ENCODE measurements at places on chromosomes 11 and 22.

GRCh38 chr11:2595204-2595603, 104.6 kb downstream of the KCNQ1OT1 start:
- no peak for DNase-seq

DNA sequence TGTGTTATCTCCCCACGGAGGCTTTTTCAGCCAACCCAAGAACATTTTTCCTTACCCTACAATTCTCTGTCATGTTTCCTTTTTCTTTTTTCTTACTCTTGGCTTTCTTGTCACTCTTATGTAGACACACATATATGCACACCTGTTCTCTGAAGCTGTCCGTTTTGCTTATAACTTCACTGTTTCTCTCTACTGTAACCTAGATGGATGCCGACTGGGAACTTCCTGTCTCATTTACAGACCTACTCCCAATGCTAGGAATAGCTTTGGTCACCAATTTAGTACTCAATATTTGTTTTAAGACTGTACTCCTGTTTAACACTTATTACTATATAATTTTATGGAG, 9.9 kb upstream of the CASP12 start:
- no peak for DNase-seq

DNA sequence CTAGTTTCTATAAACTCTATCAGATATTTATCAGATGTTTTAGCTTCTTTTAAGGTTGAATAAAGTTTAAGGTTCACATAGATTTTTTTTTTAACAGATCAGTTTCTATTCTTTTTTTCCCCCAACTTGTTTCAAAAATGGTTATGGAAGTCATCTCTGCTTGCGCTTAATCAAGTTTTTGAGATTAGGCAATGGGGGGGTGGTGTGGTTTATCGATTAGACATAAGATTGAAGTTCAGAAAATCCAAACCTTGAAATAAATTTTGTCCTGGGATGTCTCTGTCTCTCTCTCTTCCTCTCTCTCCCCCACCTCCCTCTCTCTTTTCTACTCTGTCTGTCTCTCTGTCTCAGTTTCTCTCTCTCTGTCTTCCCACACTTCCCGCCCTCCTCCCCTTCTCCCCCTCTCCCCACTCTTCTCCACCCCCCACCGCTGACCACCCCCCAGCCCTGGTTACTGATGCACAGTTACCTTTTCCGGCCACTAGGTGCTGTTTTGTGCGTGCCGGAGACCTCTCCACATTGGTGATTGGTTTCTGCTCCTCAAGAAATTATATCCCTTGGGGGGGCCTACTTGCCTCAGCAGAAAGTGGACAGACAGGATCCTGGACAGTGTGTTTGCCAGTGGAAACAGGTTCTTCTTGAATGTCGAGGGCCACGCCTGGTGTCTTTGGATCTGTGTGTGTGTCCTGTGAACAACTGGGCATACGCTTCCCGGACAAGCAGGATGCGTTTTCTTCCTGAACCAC, 29.7 kb upstream of the ANO1 start:
- no peak for DNase-seq

DNA sequence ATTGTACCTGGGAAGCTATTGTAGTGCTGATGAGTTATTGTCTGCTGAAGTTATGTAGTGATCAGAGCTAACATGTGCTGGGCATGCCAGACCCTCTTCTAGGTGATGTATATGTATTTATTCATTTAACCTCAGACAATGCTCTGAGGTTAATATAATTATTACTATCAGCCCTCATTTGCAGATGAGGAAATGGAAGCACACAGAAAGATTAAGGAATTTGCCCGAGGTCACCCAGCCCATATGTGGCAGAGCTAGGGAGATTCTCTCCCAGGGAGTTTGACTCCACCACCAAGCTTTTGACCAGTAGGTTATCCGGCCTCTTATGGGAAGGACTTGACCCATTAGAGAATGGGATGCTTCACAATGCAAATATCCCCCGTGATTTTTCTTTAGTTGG, 114.2 kb upstream of the NAV2 start:
- DNase-seq: no peak

GRCh38 chr22:40728731-40729189, 49.5 kb downstream of the MCHR1 start:
- DNase-seq: peak; percentile 38

- DNase-seq: no peak
Measured at GRCh38 chr22:44172370-44173108, 8.2 kb upstream of the PARVG start.

GRCh38 chr11:111206472-111206871, 39.1 kb upstream of the POU2AF2 start:
- DNase-seq: no peak

DNA sequence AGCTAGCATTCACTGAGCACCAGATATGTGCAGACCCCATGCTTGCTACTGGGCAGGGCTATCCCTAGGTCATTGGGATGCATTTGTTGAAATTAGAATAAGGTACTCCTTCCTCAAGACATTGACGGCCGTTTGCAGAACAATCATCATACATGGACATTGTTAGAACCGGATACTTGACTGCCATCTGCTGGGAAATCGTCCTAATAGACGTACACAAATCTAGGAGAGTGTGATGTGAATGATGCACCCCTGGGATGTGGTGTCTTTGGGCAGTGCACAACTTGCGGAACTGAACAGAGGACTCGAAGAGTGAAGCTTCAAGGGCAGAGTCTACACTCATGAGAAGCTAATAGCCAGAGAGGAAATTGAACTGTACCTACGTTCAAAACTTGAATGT, 35.9 kb downstream of the MYO18B start:
- DNase-seq: no peak

- DNase-seq: no peak
Measured at GRCh38 chr11:112658431-112658878, 302.8 kb upstream of the NCAM1 start.

- no peak for DNase-seq
Measured at GRCh38 chr11:8234910-8235309, 28.8 kb downstream of the LMO1 start.

DNA sequence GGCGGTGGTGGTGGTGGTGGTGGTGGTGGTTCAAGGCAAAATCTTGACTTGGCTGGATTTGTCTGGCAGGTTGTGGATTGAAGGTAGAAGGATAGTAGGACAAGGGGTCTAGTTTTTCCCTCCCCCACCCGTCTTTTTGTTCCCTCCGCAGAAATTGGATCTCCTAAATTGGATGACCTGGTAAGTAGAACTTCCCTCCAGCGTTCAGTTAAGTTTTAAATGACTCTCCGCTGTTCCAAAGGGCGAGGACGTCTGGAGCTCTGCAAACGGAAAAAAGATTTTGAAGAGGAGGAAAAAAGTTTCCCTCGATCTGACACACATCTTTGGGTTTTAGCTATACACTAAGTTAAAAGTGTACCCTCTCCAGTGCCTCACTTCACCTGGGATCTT, 422 bp upstream of the LGR4 start:
- DNase-seq: no peak

- DNase-seq: no peak
Measured at GRCh38 chr11:77515483-77515882, 41.6 kb upstream of the PAK1 start.

DNA sequence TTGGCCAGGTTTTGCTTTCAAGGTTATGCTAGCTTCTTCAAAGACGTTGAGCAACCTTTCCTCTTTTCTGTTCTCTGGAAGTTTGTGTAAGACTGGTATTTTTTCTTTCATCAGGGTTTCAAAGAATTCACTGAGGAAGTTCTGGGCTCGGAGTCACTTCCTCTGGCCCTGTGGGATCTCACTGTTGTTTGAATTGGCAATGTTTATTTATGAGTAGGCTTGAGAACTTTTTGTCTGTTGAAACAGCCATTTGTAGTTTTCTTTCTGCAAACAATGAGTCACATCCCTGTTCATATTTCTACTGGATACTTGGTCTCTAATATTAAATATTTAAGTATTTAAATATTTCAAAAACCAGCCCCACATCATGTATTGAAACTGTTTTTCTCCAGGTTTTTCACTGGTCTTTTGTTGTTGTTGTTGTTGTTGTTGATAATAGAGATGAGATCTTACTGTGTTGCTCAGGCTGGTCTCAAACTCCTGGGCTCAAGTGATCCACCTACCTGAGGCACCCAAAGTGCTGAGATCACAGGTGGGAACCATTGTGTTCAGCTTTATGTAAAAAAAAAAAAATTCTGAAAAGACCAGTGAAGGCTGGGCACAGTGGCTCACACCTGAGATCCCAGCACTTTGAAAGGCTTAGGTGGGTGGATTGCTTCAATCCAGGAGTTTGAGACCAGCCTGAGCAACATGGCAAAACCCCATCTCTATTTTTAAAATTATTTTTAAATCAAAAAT, 26.9 kb downstream of the SUSD2 start:
- DNase-seq: no peak

GRCh38 chr22:42930810-42931420, 73.8 kb upstream of the ARFGAP3 start:
- no peak for DNase-seq

GRCh38 chr22:50701076-50701419, 28.4 kb downstream of the SHANK3 start:
- DNase-seq: no peak

DNA sequence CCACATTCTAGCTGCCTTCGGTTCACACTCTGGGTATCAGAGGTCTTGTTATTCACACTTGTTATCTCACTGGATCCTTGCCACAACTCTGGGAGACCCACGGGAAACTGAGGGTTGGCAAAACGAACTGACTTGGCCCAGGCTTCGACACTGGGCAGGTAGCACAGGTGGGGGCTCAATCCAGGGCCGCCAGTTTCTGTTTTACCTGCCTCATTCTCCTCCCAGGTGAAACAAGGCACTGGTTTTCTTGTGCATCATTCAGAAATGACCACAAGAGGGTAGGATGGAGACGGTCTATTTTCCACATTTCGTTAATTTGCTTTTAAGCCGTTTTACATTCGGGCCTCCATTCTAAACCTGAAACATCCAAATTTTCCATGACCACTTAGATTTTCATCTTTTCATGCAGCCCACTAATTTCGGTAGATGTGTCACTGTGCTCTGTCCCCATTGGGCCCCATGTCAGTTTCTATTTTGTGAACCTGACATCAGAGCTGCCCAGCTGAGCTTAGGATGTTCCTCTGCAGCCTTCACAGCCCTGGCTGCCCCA, 108.1 kb downstream of the KIAA1671 start:
- no peak for DNase-seq

DNA sequence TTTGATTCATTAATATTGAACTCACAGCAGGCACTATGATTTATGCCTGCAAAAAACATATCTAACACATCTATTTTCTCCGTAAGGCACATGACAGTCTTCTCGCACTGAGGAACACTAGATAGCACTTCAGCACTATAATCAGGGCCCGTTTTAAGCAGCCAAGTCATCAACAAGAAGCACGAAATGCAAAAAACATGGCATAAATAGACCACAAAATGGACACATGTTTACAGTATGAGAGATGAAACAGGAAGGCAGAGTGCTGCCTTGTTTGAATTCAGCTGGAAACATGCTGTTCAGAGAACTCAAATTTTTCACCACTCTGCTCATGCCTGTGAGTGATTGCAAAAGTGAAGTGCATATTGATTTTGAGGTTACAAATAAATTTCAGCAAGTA, 205.8 kb upstream of the PDGFD start:
- DNase-seq: no peak

All from activated T-helper 1 cell treated with anti-CD3 and anti-CD28 coated beads, Interleukin-2, amount 50 U/mL, for 16 hours (primary cell).